ENCODE measurements at places on chromosomes 6 and 20.

DNA sequence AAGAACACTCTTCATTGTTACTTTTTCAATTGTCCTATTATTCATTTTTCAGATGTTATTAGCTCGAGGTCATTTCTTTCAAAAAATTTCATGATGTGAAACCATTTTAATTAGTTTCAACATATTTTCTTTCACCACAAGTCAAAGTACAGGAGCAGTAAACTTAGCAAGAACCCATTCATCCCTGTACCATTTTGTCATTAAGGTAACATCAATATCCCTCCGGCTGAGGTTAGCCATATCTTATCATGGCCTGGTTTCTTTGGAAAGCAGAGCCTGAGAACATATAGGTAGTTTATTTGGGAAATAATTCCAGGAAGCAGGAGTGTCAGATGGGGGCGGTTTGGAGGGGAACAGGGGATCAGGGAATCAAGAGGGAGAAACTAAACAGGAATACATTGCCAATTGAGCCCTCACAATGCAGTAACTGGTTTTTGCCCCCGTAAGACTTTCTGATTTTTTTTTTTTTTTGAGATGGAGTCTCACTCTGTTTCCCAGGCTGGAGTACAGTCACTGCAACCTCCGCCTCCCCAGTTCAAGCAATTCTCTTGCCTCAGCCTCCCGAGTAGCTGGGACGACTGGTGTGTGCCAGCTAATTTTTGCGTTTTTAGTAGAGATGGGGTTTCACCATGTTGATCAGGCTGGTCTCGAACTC is 83.7 kb downstream of the MKKS start:
- DNase-seq = no peak

DNA sequence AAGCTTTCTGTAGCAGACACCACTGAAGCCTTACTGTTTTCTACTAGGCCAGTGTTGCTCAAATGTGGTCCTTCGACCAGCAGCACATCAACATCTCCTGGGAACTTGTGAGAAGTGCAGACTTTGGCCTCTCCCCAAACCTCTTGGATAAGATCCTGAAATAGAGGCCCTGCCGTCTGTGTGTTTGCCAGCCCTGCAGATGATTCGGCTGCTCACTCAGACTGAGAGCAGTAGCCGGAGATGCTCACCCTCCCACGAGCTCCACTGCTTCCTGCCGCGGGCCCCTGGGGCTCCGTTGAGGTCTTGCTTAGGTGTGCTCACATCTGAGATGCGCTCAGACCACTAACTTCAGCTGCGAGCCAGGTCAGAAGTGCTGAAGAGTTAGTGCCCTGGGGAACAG is 129.5 kb upstream of the SSTR4 start:
- no peak for DNase-seq

DNA sequence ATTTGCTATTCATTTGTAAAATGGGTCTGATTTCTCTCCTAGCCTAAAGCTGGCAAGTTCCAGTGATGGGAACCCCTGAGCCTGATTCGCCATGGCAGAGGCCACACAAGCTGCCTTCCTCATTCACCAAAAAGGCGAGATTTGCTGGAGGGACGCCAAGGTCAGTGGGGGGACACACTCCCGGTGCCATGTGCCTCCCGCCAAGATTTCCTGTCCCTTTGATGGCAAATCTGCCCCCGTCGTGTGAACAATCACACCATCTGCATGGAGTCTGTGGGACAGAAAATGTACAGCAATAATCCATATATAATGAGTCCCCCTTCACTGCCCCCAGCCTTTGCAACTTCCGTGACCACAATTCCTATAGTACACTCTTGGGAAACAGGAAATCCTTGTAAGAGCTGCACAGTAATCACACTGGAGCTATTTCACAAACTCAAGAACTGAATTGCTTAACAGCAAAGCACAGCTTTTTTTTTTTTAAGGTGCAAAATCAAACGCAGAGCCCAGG is 15.7 kb upstream of the IGF2R start:
- DNase-seq = no peak

DNA sequence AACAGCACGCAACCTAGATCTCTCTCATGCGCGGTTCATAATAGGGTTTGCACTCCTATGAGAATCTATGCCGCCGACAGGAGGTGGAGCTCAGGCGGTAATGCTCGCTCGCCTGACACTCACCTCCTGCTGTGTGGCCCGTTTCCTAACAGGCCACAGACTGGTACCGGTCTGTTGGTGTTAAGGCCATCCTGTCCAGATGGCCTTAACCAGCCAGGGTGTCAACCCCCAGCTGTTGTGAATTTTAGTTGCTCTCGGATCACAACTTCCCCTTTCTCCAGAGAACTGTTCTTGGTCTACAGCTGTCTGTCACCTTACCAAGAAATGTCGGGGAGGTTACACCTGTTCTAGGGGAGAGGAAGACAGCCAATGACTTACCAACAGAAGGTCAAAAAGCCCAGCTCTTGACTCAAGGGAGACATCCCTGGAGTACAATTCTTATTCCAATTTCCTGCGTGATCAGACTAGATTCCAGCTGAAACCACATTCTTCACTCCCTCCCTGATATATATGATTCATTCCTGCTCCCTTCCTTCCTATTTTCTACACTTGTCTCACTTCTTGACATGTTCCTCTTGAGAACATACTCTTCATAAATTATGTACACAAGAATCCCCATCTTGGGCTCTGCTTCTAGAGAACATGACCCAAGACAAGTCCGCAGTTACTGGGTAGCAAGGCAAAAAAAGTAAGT is 23.1 kb upstream of the DNAAF9 start:
- no peak for DNase-seq

DNA sequence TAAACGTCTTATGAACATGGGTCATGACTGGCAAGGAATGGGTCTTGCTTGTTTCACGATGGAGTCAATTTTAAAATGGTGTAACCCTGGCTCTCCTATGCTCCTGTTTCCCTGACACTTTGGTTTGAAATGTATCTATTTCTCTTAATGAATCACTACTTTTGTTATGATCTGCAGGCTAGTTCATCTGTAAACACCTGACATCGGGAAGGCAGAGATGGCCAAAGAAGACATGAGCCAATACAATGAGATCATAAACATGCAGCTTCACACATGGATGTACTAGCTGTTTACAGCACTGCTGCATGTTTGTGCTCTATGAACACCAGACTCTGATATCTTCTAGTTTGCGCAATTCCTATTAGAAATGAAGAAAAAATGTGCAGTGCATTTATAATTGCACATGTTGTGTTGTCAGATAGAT is 11.0 kb upstream of the RAD21L1 start:
- no peak for DNase-seq

GRCh38 chr20:60139663-60140446 is 181.6 kb downstream of the CDH26 start:
- no peak for DNase-seq

DNA sequence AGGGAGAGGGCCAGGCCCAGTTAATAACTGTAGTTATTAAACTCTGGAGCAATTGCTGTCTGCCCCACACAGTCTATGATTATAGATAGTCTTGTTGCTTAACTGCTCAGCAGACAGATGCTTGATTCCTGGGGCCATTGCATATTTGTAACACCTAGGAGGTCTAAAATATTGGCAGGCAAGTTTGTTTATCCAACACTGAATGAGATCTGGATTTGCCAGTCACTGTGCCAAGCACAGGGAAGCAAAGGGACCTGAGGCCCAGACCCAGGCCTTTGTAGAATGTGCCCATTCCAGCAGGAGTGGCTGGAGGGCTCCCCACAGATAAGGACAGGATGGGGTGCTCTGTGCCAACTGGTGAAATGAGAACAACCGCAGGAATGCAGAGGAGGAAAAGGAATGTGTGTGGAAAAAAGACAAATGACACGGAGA is 17.6 kb upstream of the ENTPD6 start:
- no peak for DNase-seq

- DNase-seq = no peak
Measured at GRCh38 chr6:138302554-138302953, 75.2 kb upstream of the SMIM28 start.

- no peak for DNase-seq
Measured at GRCh38 chr20:61819921-61820825, 245.5 kb downstream of the TAF4 start.

GRCh38 chr6:282867-283416 is 9.3 kb upstream of the DUSP22 start:
- DNase-seq = no peak

- DNase-seq = no peak
Measured at GRCh38 chr6:7561153-7561964, 19.9 kb downstream of the DSP start.

DNA sequence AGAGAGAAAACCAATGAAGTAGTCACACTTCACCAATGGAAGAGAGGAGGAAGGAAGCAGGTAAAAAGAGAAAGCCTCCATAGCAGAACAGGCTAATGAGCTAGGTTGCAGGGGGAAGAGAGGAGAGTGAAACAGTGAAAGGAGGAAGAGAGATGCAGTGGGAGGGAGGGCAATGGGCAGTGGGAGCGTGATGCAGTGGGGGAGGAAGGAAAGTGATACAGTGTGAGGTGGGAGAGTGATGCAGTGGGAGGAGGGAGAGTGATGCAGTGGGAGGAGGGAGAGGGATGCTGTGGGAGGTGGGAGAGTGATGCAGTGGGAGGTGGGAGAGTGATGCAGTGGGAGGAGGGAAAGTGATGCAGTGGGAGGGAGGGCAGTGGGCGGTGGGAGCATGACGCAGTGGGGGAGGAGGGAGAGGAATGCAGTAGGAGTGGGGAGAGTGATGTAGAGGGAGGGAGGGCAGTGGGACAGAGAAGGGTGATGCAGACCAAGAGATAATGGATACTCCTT is 29.7 kb downstream of the COL12A1 start:
- no peak for DNase-seq

GRCh38 chr6:136037876-136038460 is 186.5 kb downstream of the PDE7B start:
- DNase-seq = no peak

- DNase-seq = no peak
Measured at GRCh38 chr6:143449714-143450452, 612 bp downstream of the ADAT2 start.

GRCh38 chr6:125020385-125020784 is 58.1 kb downstream of the RNF217 start:
- DNase-seq = no peak

DNA sequence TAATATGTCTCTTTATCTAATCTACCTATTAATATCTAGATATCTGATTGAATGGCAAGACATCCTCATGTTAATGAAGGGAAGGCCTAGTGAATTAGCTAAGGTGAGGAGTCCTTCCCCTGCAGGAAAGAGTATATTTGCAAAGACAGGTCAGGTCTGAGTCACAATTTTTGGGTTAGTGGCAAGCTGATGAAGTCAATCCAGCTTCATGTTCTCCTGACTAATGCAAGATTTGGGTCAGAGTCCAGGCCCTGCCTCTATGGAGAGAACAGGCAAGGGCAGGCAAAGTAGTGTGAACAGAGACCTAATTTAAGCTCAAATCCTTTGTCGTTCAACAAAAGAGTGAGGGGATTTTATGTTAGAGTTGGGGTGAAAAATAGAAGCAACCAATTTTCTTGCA is 496.7 kb downstream of the BMP2 start:
- no peak for DNase-seq

DNA sequence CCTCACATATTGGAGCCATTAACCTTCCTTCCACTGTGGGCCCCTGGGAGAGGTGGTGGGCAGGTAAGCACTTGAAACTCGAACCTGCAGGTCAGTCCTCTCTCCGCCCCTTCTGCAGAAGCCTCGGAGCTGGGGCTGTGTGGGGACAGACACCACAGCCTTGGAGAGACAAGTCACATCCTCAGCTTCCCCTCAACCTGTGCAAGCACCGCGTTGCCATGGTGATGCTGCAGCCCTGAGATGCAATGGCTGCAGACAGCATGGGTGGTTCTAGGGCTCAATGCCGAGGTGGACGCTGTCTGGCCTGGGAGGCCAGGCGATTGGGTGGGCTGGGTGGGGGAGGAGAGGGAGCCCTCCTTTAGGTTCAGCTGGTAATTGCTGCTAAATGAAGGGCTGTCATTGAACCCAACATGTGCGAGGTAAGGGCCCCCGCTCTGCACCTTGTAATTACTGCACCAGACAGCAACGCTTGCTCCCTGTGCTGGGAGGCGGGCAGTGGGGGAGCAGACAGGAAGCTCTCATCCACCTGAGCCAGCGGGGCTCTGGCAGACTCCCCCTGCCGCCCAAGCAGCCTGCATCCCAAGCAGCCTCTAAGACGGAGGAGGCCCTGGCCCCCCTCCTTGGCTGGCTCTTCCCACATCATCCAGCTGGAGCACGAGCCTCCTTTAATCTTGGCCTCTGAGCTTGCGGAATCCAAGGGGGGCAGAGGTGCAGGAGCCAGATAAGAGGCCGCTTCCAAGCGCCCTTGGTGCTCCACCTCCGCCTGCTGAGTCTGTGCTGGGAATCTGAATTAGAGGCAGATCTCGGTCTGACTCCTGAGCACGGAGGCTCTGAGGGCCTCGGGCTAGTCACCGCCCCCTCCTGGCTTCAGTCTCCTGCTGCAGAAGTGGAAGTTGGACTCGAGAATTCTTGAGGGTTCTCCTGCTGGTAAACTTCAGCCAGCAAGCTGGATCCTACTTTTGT is 39.8 kb upstream of the CDH22 start:
- DNase-seq = peak; percentile 74

GRCh38 chr20:37311710-37312355 is 22.4 kb downstream of the MANBAL start:
- no peak for DNase-seq

DNA sequence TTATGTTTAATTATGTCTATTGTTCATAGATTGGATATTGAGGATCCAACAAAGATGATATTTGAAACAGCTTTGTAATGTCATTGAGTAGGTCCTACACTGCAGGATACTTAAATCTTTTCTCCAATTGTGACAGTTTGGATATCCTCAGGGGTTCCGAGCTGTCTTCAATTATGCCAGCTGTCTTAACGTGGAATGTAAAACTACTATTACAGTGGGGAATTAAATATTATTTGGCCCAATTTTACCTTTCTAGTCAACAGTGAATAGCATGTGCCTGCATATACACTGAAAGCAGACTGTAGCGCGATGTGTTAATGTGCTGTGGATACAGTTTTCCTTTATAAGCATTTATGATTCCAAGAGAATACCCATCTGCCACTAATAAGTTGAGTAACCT is 156.9 kb downstream of the GRIK2 start:
- DNase-seq = no peak

DNA sequence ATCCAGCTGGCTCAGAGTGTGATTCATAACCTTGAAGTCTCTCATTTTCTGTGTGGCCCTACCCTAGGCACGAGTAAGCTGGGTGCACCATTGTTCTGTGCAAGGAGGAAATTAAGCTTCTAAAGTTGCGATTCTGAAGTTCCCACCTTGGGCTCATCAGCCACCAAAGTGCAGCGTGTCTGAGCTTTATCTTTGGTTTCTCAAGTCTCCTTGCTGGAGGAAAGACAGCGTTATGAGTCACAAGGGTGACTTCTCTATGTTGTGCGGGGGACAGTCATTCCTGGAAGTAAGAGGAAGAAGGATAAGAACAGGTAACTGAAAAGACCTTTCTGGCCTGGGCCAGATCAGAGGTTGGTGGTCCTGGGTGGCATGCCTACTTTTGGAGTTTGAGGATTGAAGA is 16.8 kb downstream of the MRAP2 start:
- no peak for DNase-seq

GRCh38 chr6:72151742-72152141 is 265.4 kb downstream of the RIMS1 start:
- DNase-seq = no peak

- no peak for DNase-seq
Measured at GRCh38 chr20:44585057-44585963, 2.9 kb downstream of the PKIG start.

Measured in RWPE2 (cell line).